ENCODE measurements at places on chromosomes 7 and 10. TPM values are rescaled to one million over a fixed set of nuclear protein-coding genes. Genes with fewer than 3 reads are reported as not detected.

DNA sequence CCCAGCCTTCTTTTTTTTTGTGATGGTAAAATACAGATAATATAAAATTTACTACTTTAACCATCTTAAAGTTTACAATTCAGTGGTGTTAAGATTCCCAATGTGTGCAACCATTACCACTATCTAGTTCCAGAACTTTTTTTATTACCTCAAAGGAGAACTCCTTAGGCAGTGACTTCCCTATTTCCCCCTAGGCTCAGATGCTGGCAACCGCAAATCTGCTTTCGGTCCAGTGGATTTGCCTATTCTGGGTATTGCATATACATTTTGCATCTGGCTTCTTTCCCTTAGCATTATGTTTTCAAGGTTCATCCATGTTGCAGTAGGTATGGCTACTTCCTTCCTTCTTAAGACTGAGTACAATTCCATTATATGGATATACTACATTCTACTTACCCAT, 56.5 kb downstream of the AFAP1L2 start:
- no peak for DNase-seq

- no peak for DNase-seq
Observed at GRCh38 chr10:48777110-48777509, 92.4 kb downstream of the WDFY4 start.

DNA sequence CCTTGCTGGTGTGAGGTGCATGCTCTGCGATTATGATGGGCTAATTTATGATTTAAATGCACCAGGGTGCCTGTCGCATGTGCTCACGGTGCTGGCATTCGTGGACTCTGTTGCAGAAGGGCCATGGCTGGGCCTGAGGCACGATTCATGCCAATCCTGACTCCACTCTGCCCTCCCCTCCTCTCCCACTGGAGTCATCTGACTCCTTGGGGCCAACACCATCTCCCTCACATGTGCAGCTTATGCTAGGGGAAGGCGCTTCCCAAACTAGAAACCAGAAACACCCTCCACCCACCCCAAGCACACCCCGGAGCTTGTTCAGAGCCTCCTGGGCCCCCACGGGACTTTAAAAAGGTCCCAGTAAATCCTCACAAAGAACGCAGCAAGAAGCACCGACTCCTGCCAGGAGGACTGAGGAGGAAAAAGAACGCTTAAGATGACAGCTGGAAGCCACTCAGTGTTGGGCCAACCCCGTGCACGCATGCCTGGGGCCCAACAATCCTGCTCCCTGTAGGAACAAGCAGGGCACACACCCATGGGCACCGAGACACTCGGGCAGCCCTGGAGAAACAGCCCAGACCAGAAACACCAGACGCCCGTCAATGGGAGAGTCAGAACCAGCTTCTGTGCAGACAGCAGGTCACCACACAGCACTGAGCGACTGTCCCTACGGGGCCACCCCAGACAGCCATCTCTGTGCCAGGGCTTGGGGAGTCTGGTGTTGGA, 14.1 kb downstream of the BRI3 start:
- no peak for DNase-seq

GRCh38 chr10:46053534-46054434, 7.7 kb upstream of the MSMB start:
- no peak for DNase-seq

DNA sequence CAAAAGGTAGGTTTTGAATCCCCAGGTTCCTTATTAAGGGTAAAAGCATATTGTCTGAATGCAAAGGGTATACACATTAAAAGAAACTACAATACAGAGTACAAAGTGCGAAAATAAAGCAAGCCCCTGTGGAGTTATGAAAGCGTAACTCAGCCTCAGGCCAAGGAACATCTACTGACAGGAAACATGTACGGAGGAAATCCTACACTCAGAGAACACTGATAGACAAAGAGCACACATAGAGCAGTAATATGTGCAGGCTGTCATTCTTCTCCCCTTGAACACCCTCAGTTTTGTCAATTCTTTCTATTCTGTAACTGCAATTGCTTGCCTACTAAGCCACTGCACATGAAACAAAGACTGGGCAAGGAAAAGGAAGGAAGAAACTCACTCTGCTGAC, 150.2 kb downstream of the DGKB start:
- no peak for DNase-seq

The GIMAP6 gene
- 1.2 TPM for total RNA-seq

The CCDC136 gene
- total RNA-seq, result 6.2 TPM

Measured in stomach (tissue), 19 donors.